ENCODE measurements at places on chromosomes 2 and 18. TPM values are rescaled to one million over a fixed set of nuclear protein-coding genes. Genes with fewer than 3 reads are reported as not detected.

- DNase-seq, result no peak
These were observed 278.5 kb upstream of the RGPD4 start for GRCh38 chr2:107548216-107548615.

Gene ICOS
- not detected for polyA plus RNA-seq

- no peak for DNase-seq
These were observed 221.6 kb downstream of the NCKAP5 start for GRCh38 chr2:133346654-133347053.

DNA sequence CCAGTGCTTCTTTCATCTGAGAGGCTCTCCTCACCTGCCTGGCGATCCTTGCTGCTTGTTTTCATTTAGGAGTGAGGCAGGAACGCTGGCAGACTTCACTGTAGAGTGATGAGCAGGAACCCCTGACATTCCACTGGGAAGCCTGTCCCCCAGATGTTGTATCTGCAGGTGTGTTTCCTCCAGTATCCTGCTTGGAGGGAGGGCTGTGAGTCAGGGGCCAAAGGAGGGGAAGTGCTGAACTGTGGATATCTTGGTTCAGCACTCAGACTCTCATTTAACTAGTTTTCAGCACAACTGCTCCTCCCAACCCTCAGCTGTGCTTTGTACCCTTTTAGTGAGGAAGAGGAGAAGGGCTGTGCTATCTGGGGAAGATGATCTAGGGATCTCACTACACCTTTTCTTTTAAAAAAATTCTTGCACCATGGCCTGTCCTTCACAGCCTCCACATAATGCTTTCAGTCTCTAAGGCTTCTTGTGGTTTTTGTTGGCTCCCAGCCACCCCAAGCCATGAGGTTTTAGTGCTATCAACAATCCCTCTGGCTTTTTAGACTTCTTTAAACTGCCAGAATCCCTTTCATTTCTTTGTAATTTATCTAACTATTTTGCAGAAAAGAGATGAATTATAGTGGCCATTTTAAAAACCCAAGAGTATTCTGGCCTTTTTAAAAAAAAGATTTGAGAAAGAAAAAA lies 11.2 kb downstream of the ANKAR start:
- DNase-seq, result no peak

DNA sequence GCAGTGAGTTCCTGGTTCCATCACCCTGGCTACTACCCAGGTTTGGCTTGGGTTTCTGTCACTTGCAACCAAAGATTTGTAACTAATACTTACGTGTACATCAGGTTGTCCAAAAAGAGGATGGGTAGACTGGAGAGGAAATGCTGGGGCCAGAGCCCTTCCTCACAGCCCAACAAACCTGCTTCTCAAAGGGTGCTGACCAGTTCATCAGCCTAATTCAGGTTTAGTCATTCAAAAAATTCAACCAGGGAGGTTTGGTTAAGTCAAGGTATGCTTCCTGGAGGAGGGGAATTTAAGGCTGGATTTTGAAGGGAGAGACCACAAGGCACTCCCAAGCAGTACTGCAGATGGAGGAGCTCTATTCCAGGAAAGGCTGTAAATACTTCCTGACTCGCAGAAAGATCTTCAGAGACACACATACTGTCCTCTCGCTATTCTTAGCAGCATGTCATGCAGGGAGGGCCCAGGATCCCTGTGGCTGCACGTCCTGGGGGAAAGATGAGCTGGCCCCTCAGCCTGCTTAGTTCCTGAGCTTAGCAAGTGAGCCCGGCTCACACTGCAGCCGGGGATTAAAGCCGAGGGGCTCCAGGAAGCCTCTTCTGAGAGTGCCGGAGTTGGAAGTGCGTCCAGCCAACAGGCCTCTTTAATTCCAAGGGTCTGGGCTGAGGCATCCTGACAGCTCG lies 40.0 kb upstream of the BIN1 start:
- no peak for DNase-seq

Gene SALL3
- polyA plus RNA-seq, result not detected

DNA sequence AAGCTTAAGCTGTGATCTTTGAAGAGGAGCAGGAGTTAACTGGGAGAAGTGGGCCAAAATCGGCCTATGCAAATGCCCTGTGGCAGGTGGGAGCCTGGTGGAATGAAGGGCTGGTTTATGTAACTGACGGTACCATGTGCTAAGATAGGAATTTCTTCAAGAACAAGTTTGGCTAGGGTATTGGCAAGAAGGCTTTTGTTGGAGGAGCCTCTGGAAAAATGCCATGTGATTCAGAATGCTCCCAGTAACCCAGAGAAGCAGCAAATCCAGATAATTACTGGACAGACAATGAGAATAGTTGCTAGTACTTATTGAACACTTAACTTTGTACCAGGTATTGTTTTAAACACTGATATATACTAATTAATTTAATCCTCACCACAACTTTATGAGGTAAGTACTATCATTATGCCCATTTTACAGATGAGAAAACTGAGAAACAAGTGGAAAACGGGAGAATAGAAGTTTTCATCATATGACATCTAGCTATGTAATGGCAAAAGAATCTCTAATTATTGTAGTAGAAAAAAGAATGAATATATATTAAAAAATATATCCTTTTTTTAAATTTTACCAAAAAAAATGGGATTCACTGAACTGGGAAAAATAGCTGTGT lies 9.1 kb upstream of the FAM124B start:
- DNase-seq, result no peak

- no peak for DNase-seq
These were observed 39.0 kb upstream of the NEDD4L start for GRCh38 chr18:58005011-58005410.

- no peak for DNase-seq
These were observed 70.0 kb upstream of the ACVR2A start for GRCh38 chr2:147774805-147775204.

GRCh38 chr2:20012282-20013125 lies at the start of gene MATN3:
Gene MATN3 (minus strand): TSS chr2:20012668. CDS start chr2:20012631, 37 bp downstream.
- DNase-seq, result no peak

- no peak for DNase-seq
These were observed 141.9 kb upstream of the RBMS1 start for GRCh38 chr2:160635488-160635887.

- DNase-seq, result no peak
These were observed 30.9 kb downstream of the HAUS1 start for GRCh38 chr18:46134920-46135675.

- DNase-seq, result no peak
These were observed 208.4 kb downstream of the LNPK start for GRCh38 chr2:175793648-175794047.

DNA sequence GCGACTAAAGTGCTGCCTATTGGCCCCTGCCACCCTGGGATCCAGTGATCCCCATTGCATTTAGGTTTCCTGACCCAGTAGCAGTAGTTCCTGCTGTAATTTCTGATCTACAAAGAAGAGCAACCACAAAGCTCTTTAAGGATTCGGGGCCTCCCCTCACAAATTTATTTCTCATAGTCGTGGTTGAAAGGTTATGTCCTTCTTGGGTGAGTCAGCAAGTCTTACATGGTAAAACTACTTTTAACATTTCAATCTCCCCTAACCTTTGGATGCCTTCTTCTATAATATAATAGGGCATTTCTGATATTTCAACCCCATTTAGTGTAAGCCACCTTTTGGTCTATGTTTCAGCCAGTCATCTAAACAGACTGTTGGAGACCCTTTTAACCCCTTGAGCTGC lies 14.9 kb downstream of the PIKFYVE start:
- DNase-seq, result no peak

Gene STARD6
- polyA plus RNA-seq, result not detected

All from muscle of arm (tissue), 14 donors.